HuH-7.5 (cell line): ENCODE measurements at places on chromosomes 7 and 10.
A peak's percentile ranks its signal among the peaks of the same experiment; 100 is the strongest.

GRCh38 chr7:78769481-78770101 lies 683.9 kb downstream of the MAGI2 start:
- DNase-seq = no peak

DNA sequence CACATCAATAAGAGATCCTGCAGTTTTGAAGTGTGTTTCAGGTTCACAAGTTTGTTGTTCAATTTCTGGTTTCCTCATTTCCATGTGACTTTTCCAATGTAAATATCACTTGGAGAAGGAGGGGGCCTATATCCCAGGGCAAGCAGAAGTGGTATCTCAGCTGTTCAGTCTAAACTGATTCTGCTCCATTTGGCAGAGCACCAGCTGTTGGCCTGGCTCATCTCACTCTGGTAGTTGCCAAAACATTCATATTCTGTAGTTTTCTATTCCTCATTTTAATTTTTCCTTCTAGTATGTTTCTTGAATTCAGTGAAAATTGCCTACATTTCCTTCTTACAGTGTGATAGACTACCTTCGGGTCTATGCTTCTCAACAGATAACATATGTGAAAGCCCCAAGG lies 101.8 kb upstream of the TAC1 start:
- no peak for DNase-seq

DNA sequence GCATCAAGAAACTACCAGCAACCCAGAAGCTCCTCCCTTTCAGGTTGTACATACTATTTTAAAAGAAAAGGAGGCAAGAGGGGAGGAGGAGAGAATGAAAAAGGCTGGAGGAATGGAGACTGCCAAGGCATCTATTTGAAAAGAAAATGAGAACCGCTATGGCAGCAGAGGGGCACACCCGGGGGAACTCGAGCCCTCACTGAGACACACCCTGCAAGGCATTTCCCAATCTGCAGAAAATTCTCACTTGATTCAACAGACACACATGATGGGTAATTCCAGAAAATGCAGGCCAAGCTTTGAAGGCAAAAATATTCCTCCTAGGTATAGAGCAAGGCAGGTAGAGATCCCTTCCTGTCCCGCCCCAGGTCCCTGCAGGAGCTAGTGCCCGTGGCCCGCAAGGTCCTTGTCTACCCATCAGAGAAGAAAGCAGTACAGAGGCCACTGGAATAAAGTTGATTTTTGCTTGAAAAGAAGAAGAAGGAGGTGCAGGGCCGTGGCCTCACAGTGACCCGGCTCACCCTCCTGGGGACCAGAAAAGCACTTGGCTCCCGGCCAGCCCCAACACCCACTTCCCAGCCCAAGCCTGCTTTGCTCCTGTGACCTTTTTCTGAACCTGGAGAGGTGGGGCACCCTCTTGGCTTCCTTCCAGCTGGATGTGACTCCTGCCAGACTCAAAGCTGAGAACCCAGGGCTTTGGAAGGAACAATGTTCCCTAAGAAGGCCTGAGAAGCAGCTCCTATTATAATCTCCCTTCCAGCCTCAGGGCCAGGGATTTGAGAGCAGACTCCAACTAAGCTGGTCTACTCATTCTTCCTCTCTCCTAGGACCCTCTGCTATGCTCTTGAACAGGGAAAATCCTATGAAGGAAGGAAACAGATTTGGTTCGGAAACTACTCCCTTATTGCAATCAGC lies 6.2 kb upstream of the PIK3CG start:
- no peak for DNase-seq

DNA sequence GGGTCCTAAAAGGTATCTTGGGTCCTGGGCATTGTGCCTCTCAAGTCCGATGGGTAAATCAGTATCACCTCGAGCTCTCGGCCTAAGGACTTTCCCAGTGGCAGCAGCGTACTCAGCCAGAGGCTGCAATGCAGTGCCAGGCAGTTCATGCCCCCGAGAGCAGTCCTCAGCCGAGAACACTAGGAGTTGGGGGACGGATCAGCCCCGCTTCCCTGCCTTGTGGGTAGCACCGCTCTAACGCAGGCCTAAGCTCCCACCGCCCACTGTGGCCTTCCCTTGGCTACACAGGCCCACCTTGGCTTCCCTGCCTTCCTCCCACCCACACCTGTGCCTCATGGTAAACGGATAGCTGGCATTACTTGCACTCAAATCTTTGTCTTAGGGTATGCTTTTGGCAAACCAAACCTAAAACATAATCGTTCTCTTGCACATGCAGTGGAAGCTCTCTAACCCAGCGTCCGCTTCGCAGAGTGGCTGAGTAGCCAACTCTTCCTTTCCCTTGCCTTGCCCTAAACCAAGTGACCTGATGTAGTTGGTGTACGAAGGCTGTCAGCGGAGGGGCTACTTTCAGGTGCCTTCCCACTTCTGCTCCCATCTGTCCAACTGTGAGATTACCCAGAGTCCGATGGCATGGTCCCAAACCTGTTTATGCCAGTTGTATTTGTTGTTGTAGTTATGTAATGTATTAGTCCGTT lies 73.2 kb upstream of the CHST15 start:
- DNase-seq = no peak

GRCh38 chr10:130721971-130722370 lies 585.8 kb downstream of the GLRX3 start:
- no peak for DNase-seq

GRCh38 chr10:14737808-14738545 lies 36.7 kb downstream of the FAM107B start:
- no peak for DNase-seq

- no peak for DNase-seq
Measured at GRCh38 chr7:26200038-26200443, 505 bp downstream of the HNRNPA2B1 start.

- peak; percentile 17 for DNase-seq
Measured at GRCh38 chr10:60816628-60817397, 38.5 kb downstream of the CDK1 start.
